CD4-positive, alpha-beta T cell treated with Interferon gamma for 1 hour (primary cell): ENCODE measurements at places on chromosomes 7 and 10.
A peak's percentile ranks its signal among the peaks of the same experiment; 100 is the strongest.

- DNase-seq = no peak
These were observed 40.0 kb downstream of the ETV1 start for GRCh38 chr7:13949445-13949844.

GRCh38 chr7:99146979-99147378 lies 3.1 kb upstream of the SMURF1 start:
- DNase-seq = no peak

GRCh38 chr7:94039368-94040035 lies 35.3 kb upstream of the BET1 start:
- DNase-seq = no peak

- no peak for DNase-seq
These were observed 83.5 kb upstream of the CUX1 start for GRCh38 chr7:101733713-101734475.

DNA sequence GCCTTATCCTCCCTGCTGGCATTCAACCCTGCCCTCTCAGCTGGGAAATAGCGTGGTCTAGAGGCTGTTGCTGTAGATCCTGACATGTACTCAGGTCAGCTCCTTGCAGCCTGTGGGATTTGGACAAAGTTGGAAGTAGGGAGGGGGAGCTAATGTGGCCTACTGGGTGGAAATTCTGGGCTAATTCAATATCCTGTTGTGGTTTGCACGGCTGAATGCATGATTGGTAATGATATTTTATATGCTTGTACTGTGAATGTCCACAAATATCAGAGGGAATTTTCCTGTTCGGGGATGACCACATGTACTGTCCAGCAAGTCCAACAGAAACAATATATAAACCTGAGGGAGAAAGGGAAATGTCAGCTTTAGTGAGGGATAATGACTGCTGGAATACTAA lies 22.1 kb upstream of the NPVF start:
- no peak for DNase-seq

GRCh38 chr10:63723741-63724140 lies 202.5 kb downstream of the REEP3 start:
- no peak for DNase-seq

DNA sequence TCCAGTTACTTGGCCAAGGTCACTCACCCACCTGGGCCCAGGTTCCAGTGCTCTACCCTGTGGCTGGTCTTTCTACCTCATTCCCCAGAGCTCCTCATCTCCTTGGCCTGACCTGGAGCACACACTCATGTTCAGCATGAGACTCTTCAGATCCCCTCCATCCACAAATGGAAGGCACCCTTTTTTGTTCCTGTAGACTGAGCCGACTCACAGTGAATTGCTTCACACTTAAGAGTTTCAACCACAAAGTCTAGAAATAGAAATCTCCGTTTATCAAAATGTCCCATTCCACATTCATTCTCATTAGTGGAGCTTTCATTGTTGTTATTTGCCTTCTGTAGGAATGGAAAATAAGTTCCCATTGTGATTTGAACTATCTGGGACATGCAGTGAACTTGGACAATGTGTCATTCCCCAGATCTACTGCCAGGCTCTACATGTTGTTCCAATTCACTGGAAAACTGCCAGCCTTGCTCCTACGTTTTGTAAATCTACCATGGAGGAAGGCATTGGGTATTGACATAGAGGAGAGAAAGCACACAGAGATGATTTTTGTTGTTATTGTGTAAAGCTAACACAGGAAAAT lies 125.3 kb upstream of the CELF2 start:
- no peak for DNase-seq

DNA sequence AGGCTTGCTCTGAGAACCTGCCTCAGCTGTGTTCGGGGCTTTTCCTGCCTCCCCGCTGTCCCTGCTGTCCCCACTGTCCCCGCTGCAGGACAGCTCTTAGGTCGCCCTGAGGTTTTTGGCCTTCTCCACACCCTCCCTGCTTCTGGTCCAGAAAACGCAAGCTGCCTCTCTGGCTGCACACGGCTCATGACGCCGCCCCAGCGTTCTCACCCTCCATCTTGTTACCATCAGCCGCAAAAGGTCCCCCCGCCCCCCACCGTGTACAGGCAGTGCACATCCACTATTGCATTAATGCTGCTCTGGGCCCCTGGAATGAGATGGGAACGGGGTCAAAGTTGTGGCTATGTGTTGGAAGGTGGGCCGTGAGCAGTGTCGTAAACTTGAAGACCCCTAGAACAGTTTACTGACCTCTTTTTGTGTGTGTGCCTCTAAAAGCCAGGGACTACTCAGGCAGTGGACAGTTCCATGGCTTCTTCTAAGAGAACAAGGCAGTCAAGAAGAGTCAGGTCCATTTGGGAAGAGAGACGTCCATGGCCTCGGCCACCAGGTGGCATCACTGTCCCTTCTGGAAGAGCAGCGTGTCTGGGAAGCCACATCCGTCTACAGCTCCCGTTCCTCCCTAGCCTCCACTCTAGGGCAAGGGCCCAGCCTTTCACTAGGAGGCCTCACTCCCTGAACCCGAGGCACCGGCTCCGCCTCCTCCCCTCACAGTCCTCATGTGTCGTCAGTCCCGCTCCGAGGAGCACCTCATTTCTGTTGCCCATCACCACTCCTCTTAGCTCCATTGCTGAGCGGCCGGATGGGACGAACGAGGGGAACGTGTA lies 38.5 kb upstream of the MKRN1 start:
- peak; percentile 55 for DNase-seq

DNA sequence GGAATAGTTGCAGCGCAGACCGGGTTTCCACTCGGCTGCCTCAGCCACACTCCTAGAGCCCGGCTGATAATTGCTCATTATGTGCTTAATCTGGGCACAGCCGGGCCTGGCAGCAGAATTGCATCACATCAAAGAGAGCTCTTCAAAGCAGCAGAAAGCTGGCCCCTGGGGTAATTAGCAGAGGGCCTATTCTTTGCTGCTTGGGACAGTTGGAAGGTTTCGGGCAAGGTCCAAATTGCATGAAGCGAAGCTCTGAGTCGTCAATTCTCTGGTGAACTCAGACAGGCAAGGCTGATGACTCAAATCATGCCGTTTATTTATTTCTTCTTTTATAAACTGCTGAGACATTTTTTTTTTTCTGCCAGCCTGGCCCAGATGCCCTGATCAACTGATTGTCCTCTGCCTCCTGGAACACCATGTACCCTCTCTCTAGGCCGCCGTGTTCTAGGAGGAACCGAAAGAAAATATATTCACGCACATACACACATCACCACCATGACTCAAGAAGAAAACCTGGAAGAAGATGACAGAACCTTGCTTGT lies 242.2 kb downstream of the RAB11FIP2 start:
- no peak for DNase-seq

GRCh38 chr10:24444337-24444736 lies 235.4 kb downstream of the KIAA1217 start:
- DNase-seq = no peak

DNA sequence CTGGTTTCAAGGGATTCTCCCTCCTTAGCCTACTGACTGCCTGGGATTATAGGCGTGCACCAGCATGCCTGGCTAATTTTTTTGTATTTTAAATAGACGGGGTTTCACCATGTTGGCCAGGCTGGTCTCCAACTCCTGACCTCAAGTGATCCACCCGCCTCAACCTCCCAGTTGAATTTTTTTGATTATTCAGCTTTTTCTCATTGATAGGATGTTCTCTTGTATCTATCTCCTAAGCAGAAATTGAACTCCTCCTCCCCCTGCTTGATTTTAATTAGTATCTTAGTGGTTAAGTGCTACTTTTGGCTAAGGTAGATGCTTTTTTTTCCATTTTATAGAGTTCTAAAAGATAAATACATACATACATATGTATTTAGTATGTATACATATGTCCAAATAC lies 101.0 kb downstream of the ZNF277 start:
- no peak for DNase-seq

GRCh38 chr10:56632537-56632936 lies 271.5 kb upstream of the ZWINT start:
- DNase-seq = no peak

DNA sequence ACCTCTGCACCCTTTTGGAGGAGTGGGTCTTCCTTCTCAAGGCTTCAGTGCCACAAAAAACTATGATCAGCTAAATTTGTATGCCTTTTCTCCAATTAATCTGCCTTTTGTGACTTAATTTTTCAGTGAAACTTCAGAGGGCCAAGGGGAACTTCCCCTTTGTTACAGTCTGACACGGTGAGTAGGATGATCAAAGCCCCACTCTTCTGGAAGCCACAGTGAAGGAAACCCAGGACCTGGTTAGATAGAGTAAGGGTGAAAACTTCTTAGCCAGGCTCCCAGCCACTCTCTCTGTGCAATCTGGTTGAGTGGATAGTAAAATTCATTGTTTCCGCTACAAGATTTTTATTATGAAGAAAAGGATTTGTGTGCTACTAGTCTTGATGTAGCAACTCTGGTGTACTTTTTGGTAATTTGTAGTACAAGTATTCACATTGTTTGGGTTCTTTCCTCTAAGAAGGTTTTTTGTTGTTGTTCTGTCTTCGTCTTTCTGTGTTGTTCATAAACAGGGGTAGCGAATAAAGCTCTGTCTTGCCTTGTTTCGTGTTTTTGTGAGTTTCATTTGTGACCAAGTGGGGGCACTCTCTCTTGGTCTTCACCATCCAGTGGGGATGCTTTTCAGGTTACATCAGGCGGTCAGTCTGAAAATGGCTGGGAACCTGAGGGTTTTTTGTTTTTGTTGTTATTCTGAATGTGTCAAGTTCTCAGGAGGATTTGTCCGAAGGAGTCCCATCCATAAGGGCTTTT lies 268.5 kb upstream of the NPSR1 start:
- no peak for DNase-seq

DNA sequence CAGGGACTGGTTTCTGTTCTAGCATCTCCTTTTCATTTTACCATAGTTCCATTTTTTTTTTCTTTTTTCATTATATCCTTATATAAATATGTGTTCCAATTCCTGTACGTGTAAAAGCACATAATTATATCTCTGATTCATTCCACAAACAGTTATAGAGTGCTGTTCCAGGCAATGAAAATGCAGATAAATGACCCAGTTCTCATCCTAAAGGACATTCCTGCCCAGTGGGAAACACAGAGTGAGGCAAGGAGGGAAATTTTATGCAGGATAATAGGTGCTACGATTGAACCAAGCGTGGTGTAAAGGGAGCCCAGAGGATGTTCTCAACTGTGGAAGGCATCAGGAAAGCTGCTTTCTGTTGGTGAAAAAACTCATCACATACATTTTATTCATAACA lies 408.1 kb downstream of the GATA3 start:
- DNase-seq = no peak

DNA sequence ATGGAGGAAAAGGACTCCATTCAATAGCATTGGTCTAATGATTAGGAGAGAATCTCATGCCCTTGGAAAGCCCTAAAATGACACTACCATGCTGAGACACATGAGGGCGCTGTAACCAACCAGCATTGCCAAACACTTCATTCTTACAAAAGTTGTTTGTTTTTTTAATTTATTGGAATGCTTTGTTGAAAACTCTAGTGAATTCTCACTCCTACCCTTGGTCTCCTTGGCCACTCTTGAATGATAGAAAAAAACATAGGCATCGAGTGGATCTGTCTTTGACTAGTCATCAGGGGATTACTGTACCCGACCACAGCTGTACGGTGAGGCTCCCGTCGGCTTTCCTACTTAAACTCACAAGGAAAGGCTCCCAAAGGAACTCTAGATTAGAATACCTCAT lies 29.3 kb upstream of the ADD3 start:
- DNase-seq = peak; percentile 48

DNA sequence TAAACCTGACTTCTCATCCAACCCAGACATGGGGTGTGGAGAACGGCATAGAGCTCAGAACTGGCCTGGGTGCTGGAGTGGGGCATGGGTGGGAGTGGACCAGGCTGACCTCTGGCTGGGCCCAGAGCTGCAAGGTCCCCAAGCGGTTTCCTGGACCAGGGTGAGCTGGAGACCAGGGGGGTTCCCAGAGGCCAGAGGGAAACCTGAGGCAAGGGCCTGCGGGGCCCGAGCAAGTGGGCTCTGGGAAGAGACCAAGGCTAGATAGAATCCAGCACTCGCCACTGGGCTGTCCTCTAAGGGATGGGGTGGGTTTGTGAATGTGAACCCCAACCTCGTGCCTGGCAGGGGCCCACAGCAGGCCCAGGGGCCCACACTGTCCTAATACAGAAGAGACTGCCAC lies 39.4 kb upstream of the RET start:
- DNase-seq = no peak

DNA sequence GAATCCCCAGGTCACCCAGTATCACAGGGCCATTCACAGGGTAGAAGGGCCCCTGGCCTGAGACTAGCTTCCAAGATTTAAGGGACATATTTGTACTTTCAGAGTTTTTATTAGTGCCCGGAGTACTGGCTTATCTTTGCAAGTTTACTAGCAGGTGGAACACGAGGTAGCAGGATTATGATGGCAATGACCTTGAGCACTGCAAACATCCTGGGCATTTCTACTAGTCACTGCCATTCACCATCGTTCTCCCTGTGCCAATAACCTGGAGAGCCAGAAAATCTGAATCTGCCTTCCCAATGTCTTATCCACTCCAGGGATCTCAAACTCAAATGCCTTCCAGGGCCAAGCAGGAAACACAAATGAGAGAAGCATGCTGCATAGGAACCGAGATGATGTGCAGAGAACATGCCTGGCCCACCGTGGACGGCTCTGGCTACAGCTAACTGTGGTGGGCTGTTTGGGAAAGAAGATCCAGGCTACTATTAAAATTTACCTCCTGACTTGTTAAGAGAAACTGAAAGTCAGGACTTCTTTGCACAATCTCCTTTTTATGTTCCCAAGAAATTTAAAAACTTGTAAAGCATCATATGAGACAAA lies 16.7 kb downstream of the FAM53B start:
- DNase-seq = no peak

GRCh38 chr10:30510932-30511700 lies 77.1 kb downstream of the MAP3K8 start:
- no peak for DNase-seq

GRCh38 chr10:16231176-16231575 lies 205.6 kb upstream of the PTER start:
- no peak for DNase-seq

- DNase-seq = no peak
These were observed 472.8 kb downstream of the KCNMA1 start for GRCh38 chr10:77164616-77165311.

- no peak for DNase-seq
These were observed 189.2 kb downstream of the TAX1BP1 start for GRCh38 chr7:27929127-27929526.

- no peak for DNase-seq
These were observed 5.8 kb downstream of the USP54 start for GRCh38 chr10:73585327-73585726.

GRCh38 chr10:125377368-125377767 lies 217.0 kb upstream of the CTBP2 start:
- no peak for DNase-seq

GRCh38 chr10:78672918-78673317 lies 395.8 kb upstream of the ZMIZ1 start:
- DNase-seq = no peak
